ENCODE measurements at places on chromosomes 4 and X.

GRCh38 chr4:41625531-41625930 is 87.6 kb downstream of the LIMCH1 start:
- DNase-seq: no peak

- no peak for DNase-seq
Observed at GRCh38 chr4:114563536-114564315, 34.9 kb upstream of the UGT8 start.

GRCh38 chrX:47568656-47569295 is 7.8 kb downstream of the ARAF start:
- no peak for DNase-seq

DNA sequence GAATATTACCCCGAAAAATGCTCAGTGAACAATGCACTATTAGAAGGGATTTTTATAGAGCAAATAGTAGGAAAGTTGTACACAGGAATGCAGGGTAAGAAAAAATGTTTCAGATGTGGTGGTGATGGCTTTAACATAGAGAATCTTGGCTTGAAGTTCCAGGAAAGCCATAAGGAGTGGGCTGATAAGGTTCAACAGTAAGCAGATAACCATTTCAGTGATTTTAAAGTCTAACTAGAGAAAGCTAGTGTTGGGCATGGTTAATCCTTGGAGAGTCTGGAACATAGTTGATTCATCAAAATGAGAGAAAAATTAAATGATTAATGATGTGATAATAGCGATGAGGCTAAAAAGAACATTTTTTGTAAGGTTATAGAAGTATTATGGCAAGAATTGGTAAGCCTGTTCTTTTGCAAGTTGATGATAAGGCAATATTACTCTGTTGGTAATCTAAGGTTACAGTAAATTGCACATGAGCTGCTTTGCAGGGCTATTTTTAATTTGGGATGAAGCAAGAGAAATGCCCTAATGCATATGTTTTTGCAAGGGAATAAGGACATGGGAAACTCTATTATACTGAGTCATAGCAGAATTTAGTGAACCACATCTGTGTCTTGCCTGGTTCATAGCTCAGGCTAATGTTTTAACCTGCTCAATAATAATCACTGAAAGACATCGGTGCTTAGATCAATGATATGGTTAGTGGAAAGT is 44.3 kb downstream of the GALNTL6 start:
- DNase-seq: no peak

GRCh38 chrX:113473418-113473817 is 632.8 kb upstream of the AMOT start:
- no peak for DNase-seq

GRCh38 chrX:150693725-150694574 is 754 bp downstream of the MTMR1 start:
- peak; percentile 39 for DNase-seq

GRCh38 chr4:133483600-133484246 is 334.6 kb downstream of the PCDH10 start:
- no peak for DNase-seq

DNA sequence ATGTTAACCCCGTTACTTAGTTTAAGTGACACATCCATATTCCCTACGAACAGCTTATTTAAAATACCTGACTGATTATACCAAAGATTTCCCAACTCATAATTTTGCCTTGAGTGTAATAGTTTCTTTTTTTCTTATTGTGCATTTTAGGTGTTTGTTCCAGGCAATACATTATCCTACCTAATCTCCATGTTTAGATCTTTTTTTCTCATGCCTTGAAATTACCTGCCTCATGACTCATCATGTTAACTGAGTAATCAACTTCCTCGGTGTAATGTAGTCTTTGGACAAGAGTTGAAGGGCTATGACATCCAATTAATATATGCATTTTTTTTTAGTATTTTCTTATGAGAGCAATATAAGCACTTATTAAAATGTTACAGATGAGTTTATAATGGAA is 228.7 kb upstream of the ANKRD50 start:
- no peak for DNase-seq

DNA sequence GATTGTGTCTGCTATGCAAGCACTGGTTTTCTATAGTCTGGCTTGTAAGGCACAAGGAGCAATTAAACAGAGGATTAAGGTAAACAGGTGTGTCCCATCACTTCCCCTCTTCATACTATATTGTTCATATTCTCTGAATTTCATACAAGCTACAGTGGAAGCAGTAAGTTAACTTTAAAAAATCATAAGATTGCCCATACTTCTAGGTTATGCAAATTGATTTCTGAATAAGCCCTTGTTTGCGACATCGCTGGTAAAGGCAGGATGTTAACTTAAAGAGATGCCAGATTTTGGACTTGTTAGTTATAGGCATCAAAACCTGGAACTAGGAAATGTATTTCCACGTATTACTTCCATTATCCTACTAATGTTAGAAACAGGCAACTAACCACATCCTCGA is 1.0 kb upstream of the TMEM131L start:
- DNase-seq: no peak

DNA sequence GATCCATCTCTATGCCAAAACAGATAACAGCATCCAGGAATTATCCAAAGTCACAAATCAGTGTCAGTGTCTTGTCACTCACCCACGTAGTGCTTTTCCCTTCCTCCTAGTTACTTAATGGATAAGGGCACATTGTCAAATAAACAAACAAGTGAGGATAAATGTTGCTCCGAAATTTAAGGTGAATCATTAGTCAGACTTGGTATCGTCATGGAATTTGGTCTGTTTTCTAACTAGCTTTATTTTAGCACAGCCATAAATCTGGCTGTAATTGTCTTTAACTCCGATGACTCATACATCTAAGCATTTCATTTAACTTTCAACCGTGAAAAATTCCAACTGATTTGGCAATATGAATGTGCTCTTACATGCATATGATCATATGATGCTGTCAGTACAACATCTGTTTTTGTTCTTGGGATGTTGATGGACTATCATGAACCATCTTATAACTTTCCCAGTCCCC is 83.3 kb downstream of the SNCA start:
- DNase-seq: no peak

DNA sequence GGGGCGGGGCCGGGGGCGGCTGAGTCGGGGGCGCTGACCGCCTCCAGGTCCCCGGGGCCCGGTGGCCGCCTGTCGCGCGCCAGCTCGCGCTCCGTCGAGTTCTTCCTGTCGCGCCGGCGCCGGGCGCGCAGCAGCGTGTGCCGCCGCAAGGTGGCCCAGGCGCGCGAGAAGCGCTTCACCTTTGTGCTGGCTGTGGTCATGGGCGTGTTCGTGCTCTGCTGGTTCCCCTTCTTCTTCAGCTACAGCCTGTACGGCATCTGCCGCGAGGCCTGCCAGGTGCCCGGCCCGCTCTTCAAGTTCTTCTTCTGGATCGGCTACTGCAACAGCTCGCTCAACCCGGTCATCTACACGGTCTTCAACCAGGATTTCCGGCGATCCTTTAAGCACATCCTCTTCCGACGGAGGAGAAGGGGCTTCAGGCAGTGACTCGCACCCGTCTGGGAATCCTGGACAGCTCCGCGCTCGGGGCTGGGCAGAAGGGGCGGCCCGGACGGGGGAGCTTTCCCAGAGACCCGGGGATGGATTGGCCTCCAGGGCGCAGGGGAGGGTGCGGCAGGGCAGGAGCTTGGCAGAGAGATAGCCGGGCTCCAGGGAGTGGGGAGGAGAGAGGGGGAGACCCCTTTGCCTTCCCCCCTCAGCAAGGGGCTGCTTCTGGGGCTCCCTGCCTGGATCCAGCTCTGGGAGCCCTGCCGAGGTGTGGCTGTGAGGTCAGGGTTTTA is 1.5 kb downstream of the ADRA2C start:
- no peak for DNase-seq

- DNase-seq: no peak
Observed at GRCh38 chrX:121987163-121987562, 939.8 kb downstream of the GLUD2 start.

GRCh38 chr4:113739197-113739596 is 22.3 kb downstream of the CAMK2D start:
- no peak for DNase-seq

GRCh38 chr4:25223802-25224375 is 9.9 kb upstream of the PI4K2B start:
- DNase-seq: no peak

- no peak for DNase-seq
Observed at GRCh38 chr4:108427946-108428485, 192.4 kb upstream of the RPL34 start.

DNA sequence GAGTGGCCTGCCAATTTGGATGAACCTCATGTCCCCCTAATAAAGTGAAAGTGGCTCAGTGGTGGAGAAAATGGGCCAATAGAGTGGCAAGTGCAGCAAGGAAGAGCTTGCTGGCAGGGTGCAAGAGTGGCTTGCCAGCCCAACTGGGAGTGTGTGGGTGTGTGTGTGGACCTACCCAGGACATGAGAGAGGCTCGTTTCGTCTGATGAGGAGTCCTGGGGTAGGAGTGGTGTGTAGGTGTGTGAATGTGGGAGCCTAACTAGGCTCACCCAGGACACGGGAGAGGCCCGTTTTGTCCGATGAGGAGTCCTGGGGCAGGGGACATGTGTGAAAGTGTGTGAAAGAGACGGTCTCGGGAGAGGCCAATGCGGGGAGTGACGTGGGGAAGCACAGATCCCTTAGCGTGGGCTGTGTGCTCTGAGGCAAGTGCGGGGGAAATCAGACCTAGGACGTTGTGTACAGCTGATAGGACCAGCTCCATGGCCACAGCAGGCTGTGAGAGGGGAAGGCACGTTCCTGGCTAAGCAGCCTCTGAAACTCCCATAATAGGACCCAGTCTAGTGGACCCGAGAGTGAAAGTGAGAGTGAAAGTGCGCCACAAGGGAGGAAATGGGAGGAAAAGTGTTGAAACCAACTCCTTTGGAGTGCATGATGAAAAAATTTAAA is 5.3 kb downstream of the GAGE10 start:
- no peak for DNase-seq

DNA sequence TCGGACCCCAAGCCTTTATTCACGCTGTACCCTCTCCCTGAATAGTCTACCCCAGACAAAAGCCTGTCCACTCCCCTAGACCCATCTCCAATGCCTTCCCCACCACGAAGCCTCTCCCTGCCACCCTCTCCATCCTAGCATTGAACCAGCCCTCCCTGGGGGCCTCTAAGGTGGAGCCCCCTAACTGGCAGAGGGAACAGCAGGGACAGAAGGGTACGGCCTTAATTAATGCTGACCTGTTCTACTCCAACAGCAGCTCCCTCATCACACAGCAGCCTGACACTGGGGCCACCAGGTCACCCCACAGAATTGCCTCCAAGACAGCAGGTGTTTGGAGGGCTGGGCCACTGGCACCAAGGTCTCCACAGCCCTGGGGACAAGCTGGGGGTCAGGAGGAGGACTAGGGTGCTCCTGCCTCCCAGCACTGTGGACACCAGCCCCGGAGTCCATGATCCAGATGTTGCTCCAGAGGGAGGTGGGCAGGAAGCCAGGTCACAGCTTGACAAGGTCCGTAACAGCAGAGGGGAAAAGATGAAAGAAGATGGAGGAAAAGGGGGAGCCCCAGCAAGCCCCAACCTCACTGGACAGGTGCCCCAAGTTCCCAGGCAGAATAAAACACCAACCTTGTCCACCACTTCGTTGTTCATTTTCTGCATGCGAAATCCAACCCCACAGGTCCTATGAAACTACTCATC is 3.7 kb downstream of the CRMP1 start:
- no peak for DNase-seq

DNA sequence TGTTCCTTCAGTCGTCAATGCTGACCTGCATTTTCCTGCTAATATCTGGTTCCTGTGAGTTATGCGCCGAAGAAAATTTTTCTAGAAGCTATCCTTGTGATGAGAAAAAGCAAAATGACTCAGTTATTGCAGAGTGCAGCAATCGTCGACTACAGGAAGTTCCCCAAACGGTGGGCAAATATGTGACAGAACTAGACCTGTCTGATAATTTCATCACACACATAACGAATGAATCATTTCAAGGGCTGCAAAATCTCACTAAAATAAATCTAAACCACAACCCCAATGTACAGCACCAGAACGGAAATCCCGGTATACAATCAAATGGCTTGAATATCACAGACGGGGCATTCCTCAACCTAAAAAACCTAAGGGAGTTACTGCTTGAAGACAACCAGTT is 12.6 kb downstream of the TLR8 start:
- DNase-seq: no peak

DNA sequence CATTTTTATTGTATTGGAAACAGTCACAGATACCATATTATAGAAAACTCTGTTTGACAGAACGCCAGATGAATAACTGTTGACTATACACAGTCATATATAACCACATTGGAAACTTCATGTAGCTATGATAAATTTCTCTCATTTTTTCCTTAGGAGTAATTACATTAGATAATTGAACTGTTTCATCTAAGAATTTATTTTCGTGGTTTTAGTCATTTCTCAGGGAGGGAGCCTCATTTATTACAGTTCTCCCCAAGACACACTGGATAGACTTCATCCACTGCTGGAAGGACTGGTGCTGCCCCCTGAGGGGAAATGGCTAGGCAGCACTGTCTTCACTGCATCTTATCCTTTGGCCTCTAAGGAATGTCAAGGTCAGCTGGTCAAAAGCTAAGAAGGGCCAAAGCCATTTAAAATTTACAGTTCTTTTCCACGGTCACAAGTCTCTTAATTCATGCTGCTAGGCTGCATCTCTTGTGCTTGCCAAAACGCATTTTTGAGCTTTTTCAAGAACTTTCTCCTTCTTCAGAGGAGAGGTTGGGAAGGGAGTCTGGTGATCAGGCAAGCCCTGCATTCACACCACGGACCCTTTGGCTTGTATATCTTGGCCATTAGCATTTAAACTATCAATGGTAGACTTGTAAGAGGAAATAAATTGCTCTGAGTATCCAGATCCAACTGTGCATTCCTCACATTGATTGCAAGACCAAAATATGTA is 145.1 kb downstream of the CBR4 start:
- no peak for DNase-seq

GRCh38 chr4:80237992-80238391 is 28.5 kb upstream of the FGF5 start:
- no peak for DNase-seq

DNA sequence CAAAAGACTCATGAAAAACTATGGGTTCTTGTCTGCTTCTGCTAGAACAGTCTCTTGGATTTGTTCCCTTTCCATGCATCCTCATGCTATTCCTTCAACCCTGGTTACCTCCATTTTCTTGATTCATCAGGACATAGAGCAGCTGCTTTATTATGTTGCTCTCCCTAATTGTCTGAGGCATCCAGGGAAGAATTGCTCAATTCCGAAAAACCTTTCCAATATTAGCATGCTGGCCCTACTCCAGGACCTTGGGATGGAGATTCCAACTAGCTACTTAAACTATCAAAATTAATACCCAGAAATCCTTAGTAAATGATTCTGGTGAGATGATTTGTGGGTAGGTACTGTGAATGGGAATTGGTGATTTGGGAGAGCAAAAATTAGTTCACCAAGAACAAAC is 56.6 kb upstream of the FAM47B start:
- DNase-seq: no peak

- no peak for DNase-seq
Observed at GRCh38 chr4:12697970-12698369, 786.2 kb downstream of the RAB28 start.

DNA sequence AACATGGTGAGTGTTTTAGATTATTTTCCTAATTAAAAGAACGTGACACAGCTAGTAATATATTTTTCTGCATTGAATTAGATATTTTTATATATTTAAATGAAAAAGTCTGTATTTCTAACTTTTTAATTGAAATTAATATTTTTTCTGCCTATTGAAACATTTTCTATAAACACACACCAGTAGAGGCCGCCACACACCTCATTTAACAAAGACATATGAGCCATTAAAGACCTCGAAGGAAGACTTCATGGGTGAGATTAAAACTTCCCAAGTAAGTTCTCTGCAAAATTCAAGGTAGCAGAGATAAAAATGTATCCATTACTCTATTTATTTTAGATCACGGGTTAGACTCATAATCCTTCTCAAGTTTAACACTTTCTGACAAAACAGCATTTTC is 8.3 kb downstream of the SLITRK2 start:
- DNase-seq: no peak
